ENCODE measurements at places on chromosomes 3 and 15. TPM values are rescaled to one million over a fixed set of nuclear protein-coding genes. Genes with fewer than 3 reads are reported as not detected.

Gene ZPLD1
- not detected for total RNA-seq

Gene OR5H1
- not detected for total RNA-seq

Gene LRRC31
- not detected for total RNA-seq

Gene SCN11A
- total RNA-seq, result 0.22 TPM

Gene WHAMM
- 13.7 TPM for total RNA-seq

Gene GPR176
- total RNA-seq, result not detected

Gene ZNF662
- total RNA-seq, result not detected

Gene TMEM45A
- total RNA-seq, result 0.20 TPM

Gene KIF15
- 37.0 TPM for total RNA-seq

Gene CIDEC
- total RNA-seq, result not detected

Gene ELL3
- total RNA-seq, result 134 TPM

Gene EXD1
- not detected for total RNA-seq

Gene GOLGB1
- total RNA-seq, result 32.1 TPM

Gene ESYT3
- total RNA-seq, result not detected

Gene NKIRAS1
- 3.7 TPM for total RNA-seq

Gene NPAP1
- total RNA-seq, result not detected

Gene HGD
- total RNA-seq, result not detected

Gene SERINC4
- 1.9 TPM for total RNA-seq

Data from OCI-LY7 (cell line).